ENCODE measurements at places on chromosomes 3 and 15.

GRCh38 chr3:144380849-144381248, 409.2 kb downstream of the DIPK2A start:
- no peak for DNase-seq

DNA sequence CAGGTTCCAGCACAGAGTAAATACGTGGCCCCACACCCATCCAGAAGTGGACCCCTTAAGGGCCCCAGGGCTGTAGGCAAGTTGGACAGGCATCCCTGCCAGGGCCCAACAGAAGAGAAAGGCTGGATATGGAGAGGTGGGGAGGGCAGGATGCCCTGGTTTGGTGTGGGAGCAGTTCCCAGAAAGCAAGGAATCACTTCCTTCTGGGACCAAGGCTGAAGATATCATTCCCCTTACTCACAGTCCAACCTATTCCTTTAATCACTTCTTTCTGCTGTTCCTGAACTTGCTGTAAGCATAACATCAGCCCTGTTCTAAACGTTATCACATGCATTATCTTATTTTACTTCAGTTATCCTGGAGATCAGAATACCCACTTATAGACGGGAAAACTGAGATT, 6.1 kb upstream of the MESP2 start:
- no peak for DNase-seq

GRCh38 chr3:23435318-23435717, 232.2 kb downstream of the UBE2E2 start:
- no peak for DNase-seq

- DNase-seq: no peak
These were observed 1.2 kb upstream of the LINGO1 start for GRCh38 chr15:77633913-77634265.

DNA sequence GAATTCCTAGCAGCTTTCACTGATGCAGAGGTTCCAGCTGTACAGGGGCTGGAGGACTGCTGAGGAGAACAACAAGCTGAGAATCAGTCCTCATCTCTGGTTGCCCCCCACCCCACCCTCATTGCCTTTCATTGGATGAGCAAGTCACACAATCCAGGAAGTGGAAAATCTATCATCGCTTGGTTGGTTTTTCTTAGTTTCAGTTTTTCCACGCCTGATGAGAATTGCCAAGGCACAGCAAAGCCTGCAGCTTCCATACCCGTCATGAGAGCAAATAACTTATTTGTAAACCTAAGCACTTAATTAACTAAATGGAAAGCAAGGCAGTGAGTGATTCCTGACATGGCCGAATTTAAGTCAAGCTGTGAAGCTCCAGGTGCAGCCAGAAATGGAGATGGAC, 21.4 kb upstream of the LIPC start:
- no peak for DNase-seq

DNA sequence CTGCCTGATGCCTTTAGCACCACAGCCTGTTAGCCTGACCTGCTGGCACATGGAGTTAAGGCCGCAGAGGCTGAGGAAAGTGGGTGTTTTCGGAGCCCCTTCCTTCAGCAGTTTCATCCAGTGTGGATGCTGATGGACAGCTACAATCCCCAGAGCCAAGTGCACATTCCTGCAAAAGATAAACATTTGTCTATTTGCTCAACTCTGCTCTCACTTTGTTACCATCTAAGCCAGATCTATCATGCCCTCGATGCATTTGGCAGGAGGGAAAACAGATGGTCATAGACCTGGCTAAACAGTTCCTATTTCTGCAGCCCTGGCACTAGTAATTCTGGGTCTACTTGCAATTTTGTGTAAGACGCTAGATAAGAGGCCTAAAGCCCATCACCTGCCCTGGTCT, 312.9 kb upstream of the RASGRP1 start:
- DNase-seq: no peak
